ENCODE measurements at places on chromosomes 6 and 20.
A peak's percentile ranks its signal among the peaks of the same experiment; 100 is the strongest.

GRCh38 chr6:20610636-20611370 lies 76.5 kb downstream of the CDKAL1 start:
- no peak for DNase-seq

GRCh38 chr20:22004946-22005345 lies 299.5 kb downstream of the PAX1 start:
- DNase-seq = no peak

DNA sequence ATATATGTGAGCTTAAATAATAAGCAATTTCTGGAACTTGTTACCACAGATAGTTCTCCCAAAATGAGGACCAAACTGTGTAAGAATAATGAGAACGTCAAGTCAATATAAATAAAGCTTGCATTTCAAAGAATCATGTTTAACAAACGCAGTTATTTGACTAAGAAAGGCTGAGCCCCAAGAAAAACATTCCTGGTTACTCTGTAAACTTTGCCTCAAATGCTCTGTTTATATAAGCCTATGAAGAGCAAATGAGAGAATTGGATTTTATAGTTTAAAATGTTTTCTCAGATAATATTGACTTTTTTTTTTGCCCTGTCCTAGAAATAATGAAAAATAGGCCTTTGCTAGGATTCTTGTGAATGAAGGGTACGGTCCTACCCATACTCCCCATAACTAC lies 81.3 kb downstream of the C6orf52 start:
- no peak for DNase-seq

DNA sequence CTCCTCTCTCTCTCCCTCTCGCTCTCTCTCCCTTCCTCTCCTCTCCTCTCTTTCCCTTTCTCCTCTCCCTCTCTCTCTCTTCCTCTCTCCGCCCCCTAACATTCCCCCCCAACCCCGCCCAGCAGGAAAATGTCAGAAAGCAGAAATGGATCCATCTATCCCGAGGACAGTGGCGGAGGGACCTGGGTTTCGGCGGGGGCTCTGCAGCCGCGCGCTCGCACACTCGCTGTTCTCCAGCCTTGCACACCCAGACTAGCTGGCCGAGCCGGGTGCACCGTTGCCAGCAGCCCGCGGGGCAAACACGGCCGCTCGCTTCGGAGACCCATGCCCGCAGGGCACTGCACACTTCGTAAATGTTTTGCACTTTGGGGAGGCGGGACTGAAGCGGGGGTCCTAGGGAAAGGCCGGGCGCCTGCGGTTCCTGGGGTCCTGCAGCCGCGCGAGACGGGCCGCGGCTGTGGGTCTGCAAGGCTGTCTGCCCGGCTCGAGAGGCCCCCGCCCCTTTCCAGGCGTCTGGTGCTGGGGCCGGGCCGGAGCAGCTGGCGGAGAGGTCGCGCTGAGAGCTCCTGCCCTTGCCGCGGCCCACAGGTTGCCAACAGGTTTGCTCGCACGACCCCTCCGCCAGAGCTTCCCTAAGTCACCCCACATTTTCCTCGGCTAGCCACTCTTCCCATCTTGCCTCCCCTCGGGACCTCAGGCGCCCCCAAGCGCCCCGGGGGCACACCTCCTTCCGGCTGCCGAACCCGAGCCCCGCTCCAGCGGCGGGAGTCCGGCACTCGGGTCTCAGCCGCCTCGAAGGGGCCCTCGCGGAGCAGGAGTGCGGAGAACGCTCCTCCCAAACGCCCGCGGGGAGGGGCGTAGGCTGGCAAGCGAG lies 818 bp upstream of the MDGA1 start:
- peak; percentile 65 for DNase-seq

GRCh38 chr6:31396422-31397152 lies 6.8 kb upstream of the MICA start:
- peak; percentile 89 for DNase-seq

GRCh38 chr6:617456-618100 lies 39.3 kb downstream of the HUS1B start:
- no peak for DNase-seq

- DNase-seq = no peak
Measured at GRCh38 chr6:124073021-124073420, 269.4 kb downstream of the NKAIN2 start.
